ENCODE measurements at places on chromosomes 4 and X.

- DNase-seq: no peak
These were observed 60.6 kb downstream of the POLR2B start for GRCh38 chr4:57039345-57039744.

DNA sequence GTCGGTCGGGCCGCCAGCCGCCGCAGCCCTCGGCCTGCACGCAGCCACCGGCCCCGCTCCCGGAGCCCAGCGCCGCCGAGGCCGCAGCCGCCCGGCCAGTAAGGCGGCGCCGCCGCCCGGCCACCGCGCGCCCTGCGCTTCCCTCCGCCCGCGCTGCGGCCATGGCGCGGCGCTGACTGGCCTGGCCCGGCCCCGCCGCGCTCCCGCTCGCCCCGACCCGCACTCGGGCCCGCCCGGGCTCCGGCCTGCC, 213 bp downstream of the NFKB1 start:
- no peak for DNase-seq

DNA sequence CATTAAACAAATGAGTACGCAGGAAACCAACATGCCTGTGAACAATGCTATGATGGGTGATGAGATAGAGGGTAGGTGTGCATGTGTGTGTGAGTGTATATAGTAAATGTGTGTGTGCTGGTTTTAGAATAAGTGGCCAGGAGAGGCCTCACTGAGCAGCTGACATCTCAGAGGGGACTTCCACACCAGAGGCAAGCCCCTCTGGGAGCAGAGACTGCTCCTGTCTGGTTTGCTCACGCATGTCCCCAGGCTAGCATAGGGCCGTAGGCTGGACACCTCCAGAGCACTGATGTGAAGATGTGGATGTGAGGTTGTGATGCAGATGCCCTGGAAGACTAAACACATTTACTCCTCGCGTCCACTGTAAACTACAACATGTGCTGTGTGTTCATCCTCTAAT, 104.5 kb downstream of the DRD5 start:
- DNase-seq: no peak

DNA sequence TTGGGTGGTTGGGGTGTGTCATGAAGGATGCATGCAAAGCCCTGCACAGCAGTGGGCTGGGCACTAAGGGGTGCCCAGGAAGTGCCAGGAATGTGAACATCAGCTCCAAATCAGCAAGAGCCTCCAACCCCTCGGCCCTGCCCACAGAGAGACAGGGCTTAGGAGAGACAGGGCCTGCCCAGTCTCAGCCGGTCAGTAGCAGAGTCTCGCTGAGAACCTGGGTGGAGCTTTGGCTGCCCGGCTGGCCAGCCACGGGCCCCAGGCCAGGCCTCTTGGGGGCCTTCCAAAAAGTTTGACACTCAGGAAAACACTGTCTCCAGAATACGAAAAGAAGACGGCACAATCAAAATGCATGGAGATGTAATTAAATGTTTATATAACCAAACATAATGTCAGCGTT, 4.3 kb upstream of the MXD4 start:
- no peak for DNase-seq

DNA sequence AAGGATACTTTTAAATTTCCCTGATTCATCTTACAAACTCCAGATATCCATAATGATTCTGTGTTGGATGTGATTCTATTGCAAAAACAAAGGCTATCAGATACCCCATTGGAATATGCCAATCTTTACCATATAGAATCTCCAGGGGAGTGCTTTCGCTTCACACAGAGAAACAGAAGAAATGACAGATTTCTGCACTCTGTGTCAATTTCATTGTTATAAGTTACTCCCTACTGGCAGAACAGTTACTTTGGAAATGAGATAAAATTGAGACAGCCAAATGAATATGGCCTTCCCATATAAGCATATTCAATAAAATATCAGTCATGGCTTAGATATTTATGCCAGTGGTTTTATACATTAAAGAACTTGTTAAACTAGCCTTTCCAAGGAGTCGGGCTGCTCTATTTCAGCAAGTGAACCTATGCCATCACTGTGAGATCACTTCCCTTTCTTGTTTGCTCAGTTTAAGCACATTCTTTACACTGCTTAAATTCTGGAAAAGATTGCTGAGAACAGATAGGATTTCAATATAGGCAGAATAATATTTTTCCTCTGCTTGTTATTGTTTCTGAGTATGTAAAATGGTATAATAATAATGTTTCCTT, 127.5 kb upstream of the ANXA10 start:
- DNase-seq: no peak

DNA sequence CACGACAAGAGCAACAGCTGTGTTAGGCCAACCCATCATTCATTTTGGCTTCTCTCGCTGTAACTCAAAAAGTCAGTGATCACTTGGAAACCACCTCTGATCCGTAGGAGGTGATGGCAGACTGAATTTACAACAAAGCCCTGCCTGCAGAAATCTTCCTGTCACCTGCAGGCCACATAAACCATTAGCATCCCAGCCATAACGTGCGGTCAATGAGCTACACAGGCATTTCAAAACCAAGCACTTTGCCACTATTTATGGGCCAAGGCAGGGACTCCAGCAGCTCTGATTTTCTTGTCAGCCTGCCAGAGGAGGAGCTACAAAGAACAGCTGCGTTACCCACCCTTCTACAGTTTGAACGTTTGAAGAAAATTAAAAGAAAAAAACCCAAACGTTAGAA, 228.1 kb upstream of the PPARGC1A start:
- DNase-seq: no peak

- DNase-seq: no peak
These were observed 17.7 kb downstream of the COL4A6 start for GRCh38 chrX:108420481-108420880.

- DNase-seq: no peak
These were observed 24.6 kb downstream of the ABLIM2 start for GRCh38 chr4:8133897-8134563.

DNA sequence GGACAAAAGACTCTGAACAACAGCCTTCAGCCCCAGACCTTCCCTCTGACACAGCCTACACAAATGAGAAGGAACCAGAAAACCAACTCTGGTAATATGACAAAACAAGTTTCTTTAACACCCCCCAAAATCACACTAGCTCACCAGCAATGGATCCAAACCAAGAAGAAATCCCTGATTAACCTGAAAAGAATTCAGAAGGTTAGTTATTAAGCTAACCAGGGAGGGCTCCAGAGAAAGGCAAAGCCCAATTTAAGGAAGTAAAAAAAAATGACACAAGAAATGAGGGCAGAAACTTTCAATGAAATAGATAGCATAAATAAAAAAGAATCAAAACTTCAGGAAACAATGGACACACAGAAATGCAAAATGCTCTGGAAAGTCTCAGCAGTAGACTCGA, 224.0 kb downstream of the TRIML1 start:
- no peak for DNase-seq

GRCh38 chr4:149708513-149709130, 107.0 kb downstream of the IQCM start:
- DNase-seq: no peak

All from SHP77 treated with DMSO at 0.1 percent for 48 hours (cell line).